ENCODE measurements at places on chromosomes 1 and 21.

GRCh38 chr1:223811634-223812101, 34.1 kb downstream of the TP53BP2 start:
- DNase-seq: peak; percentile 39

- DNase-seq: no peak
These were observed 29.1 kb upstream of the JUN start for GRCh38 chr1:58812926-58813325.

DNA sequence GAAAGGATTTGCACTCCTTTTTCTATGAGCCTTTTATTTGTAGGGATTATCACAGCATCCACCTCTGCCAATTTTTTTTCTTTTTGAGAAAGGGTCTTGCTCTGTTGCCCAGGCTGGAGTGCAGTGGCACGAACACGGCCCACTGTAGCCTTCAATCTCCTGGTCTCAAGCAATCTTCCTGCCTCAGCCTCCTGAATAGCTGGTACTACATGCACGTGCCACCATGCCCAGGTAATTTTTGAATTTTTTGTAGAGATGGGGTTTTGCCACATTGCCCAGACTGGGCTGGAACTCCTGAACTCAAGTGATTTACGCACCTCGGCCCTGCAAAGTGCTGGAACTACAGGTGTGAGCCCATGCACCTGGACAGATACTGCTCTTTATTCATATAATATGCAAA, 2.1 kb downstream of the SAMSN1 start:
- DNase-seq: no peak

- DNase-seq: peak; percentile 21
These were observed 38.7 kb downstream of the GPR137B start for GRCh38 chr1:236181059-236181458.

DNA sequence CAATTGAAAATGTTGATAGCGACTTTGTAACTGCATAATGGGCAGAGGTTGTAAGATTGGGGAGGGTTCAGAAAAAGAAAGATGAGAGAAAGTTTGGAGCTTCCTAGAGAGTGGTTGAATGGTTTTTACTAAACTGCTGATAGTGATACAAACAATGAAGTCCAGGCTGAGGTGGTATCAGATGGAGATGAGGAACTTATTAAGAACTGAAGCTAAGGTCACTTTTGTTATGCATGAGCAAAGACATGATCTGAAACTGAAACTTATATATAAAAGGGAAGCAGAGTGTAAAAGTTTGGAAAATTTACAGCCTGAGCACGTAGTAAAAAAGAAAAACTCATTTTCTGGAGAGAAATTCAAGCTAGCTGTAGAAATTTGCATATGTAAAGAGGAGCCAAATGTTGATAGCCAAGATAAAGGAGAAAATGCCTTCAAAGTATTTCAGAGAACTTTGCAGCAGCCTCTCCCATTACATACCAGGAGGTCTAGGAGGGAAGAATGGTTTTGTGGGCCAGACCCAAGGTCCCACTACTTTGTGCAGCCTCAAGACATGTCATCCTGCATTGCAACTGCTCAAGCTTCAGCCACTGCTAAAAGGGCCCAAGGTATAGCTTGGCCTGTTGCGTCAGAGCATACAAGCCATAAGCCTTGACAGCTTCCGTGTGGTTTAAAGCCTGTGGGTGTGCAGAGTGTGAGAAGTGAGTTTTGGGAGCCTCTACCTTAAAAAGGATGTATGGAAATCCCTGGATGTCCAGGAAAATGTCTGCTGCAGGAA, 843.9 kb downstream of the AMY1C start:
- no peak for DNase-seq

GRCh38 chr1:228312136-228312764, 94.4 kb downstream of the TRIM11 start:
- DNase-seq: no peak

DNA sequence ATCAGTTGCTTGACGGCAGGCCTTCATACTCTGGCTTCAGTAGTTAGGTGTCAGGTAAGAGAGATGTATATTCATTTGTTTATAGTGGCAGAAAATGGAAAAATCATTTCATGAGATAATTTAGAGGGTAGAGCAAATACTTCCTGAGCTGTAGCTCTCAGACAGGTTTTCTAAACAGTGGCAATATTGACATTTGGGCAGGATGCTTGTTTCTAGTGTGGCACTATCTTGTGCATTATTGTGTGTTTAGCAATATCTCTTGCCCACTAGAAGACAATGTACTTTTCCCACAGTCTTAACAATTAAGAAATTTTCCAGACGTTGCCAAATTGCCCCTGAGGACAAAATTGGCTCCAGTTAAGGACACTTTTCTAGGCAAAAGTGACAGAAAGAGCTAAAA, 1143.1 kb downstream of the PLA2G4A start:
- no peak for DNase-seq

DNA sequence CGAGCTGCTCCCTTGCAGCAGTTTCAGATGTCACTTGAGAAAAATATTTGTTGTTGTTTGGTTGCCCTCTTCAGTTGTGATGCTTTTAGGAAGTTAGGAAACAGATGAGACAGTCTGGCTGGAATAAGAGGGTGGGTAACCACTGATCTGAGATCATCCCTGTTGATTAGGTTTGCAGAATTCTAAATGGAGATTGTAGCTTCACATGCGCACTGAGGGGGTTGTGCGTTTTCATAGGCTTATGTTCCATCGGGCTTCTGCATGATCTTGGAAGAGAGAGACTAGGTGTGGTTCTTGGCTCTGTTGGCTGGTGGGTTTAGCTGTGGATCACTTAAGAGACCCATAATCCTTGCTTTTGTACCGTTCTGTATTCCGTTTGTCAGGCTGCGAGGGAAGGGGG, 108.1 kb downstream of the CAMTA1 start:
- DNase-seq: no peak

DNA sequence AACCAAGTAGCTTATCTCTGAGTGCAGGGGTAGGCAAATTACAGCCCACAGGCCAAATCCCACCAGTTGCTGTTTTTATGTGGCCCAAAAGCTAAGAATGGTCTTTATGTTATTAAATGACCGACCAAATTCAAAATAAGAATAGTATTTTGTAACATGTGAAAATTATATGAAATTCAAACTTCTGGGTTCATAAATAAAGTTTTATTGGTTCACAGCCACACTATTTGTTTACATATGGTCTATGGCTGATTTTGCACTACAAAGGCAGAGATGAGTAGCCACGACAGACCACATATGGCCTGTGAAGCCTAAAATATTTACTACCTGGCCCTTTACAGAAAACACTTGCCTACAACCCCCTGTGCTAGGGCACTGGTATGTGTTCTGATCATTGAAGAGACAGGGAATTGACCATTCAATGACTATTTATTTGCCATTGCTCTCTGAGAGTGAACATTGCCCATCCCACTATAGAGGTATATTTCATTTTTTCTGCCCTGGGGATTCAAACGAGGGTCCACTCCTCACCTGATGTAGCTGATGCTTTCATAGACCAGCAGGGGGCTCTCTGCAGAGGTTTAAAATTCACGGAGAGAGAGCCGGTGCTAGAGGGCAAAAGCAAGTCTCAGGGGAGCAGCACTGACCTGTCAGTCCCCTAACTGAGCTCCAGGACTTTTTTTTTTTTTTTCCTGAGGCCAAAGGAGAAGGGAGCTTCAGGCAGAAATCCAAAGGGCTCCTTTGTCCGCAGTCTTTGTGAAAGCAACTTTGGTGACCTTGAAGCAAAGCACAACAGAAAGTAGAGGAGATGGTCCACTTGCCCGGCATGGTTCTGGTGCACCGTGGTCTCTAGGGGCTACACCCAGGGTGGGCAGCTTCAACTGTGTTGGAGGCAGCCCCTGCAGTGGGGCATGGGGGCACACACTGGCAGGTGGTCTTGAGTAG, 7.3 kb upstream of the GNL2 start:
- peak; percentile 17 for DNase-seq

- DNase-seq: no peak
These were observed 9.8 kb downstream of the PEX14 start for GRCh38 chr1:10484521-10484920.

DNA sequence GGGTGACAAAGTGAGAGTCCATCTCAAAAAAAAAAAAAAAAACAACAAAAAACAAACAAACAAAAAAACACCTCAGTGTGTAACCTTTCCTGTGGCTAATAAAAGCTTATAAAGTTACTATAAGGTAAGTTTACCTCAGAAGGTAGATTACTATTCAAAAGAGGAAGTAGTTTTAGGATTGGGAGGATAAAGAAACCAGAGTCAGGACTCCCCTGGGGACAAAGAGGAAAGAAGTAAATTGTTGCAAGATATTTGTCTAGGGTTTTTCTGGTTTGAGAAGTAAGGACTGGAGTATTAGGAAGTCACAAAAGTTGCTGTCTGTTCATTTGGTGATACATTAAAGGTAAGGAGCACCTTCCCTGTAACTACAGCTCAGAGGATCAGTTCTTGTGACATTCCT, 23.8 kb upstream of the CENPF start:
- no peak for DNase-seq

GRCh38 chr1:100400404-100400803, 48.1 kb downstream of the CDC14A start:
- no peak for DNase-seq

- peak; percentile 60 for DNase-seq
These were observed 2.4 kb downstream of the PGD start for GRCh38 chr1:10401281-10401680.

GRCh38 chr1:168035345-168035744, 98.5 kb upstream of the MPC2 start:
- DNase-seq: no peak

GRCh38 chr1:100791586-100791985, 72.0 kb downstream of the VCAM1 start:
- DNase-seq: no peak

DNA sequence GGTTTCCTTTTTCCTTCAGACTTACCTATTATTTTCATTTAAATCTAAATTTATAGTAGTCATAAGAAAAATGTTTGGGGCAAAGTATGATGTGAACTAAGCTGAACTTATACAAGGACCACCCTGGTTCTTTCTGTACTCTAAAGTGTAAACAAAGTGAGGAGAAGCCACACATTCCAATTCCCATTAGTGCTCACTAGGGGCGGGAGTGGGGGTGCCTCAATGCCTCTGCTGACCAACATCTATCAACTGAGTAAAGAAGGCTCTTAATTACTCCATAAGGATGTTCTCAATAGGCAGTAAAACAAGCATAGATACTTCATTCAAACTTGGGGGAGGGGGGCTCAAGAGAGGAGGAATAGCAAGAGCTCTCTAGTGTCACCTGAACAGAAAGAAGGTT, 151.7 kb downstream of the CDC42BPA start:
- DNase-seq: no peak

DNA sequence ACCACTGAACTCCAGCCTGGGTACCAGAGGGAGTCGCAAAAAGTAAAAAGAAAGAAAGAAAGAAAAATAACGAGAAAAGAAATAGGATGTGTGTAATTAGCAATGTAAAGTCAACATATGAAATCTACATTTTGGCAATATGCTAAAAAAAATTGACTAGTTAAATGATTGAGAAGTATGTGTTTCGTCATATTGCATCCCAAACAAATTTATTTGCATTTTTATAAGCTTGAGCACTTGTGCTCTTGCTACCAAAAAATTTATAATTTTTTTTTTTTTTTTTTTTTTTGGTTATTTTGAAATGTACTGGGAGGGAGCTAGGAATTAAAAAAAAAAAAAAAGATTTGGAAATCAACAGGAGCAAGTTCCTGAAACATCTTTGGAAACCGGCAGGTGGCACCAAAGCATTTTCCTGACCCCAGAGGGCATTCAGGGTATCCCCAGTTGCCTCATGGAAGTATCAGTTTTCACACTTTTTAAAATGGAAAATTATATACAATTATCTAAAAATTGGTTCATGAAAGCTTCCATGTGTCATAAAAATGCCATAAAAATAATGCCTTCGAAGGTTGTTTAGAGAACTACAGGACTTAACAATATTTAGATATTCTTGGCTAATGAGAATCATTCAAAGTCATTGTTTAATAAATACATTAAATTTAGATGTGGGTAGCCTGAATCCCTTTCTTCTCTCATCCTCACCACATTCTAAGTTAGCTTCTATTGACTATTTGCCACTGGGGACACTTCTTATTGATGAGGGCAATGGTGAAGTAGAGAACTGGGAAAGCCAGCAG, 4.8 kb upstream of the HEATR1 start:
- DNase-seq: peak; percentile 39

- no peak for DNase-seq
These were observed 31.4 kb downstream of the POFUT2 start for GRCh38 chr21:45256021-45256911.

GRCh38 chr21:45306832-45307571, 19.3 kb upstream of the POFUT2 start:
- no peak for DNase-seq

- DNase-seq: peak; percentile 9
These were observed 563.0 kb upstream of the NEGR1 start for GRCh38 chr1:72845381-72845780.

DNA sequence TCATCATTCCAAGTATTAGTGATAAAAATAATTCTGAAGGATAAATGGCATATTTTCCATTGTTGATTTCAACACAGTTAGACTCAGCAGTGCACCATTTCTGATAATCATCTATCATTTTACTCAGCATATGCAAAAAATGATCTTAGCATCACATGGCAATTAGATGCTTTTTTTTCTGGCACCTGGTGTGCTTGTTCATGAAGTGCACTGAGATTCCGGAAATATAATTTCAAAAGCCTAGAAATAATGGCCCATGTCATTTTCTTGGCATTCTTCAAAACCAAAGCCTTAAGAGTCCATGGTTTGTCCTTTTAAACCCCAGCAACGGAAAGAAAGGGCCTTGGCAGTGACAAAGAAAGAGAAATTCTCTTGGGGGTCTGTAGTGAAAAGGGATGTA, 278.8 kb downstream of the KIF26B start:
- DNase-seq: peak; percentile 10

- peak; percentile 77 for DNase-seq
These were observed 29.2 kb downstream of the IPP start for GRCh38 chr1:45721207-45721606.

DNA sequence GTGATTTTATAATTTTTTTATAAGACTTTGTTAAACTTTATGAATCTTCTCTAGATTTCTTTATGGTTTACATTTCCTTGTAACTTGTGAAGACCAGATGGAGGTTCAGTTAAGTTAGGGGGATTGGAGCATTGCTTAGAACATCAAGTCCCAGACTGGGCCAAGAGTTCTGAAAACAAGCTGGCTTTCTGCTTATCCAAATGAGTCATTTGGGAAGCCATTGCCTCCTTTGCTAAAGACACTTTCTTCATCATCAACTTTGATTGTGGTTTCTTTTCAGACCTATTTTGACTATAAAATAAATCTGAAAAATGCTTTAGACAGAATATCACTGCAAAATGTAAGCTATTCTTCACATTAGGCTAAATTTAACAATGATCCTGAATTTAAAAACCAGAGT, 446.8 kb downstream of the USP25 start:
- no peak for DNase-seq

- no peak for DNase-seq
These were observed 4.5 kb downstream of the PMVK start for GRCh38 chr1:154931940-154932487.

- no peak for DNase-seq
These were observed 2.0 kb downstream of the PBX1 start for GRCh38 chr1:164561007-164561406.

- DNase-seq: no peak
These were observed 10.1 kb upstream of the NTPCR start for GRCh38 chr1:232940262-232940661.

GRCh38 chr1:102566182-102566581, 542.1 kb downstream of the COL11A1 start:
- no peak for DNase-seq

Data from fibroblast of skin of right quadriceps (primary cell).